ENCODE measurements at places on chromosomes 13 and 19.

DNA sequence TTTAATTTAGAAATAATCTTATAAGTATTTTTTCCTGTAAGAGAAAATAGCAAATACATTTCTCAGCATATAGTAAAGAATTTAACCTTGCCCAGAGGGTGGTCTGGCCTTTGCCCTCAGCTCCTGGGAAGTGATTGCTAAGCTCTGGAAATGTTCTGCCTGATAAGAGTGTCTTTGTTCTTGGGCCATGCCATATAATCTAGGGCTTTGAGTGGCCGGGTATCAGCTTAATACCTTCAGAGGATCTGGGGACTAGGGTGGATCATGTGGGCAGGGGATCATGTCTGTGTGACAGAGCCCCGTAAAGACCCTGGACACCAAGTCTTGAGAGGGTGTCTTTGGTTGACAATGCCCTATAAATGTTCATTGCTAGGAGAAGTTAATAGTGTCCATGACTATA is 1032.4 kb upstream of the MIR17HG start:
- no peak for DNase-seq

GRCh38 chr13:19645000-19645399 is 11.5 kb downstream of the MPHOSPH8 start:
- DNase-seq, result no peak

- no peak for DNase-seq
These were observed 4.5 kb downstream of the MAMSTR start for GRCh38 chr19:48714759-48715675.

DNA sequence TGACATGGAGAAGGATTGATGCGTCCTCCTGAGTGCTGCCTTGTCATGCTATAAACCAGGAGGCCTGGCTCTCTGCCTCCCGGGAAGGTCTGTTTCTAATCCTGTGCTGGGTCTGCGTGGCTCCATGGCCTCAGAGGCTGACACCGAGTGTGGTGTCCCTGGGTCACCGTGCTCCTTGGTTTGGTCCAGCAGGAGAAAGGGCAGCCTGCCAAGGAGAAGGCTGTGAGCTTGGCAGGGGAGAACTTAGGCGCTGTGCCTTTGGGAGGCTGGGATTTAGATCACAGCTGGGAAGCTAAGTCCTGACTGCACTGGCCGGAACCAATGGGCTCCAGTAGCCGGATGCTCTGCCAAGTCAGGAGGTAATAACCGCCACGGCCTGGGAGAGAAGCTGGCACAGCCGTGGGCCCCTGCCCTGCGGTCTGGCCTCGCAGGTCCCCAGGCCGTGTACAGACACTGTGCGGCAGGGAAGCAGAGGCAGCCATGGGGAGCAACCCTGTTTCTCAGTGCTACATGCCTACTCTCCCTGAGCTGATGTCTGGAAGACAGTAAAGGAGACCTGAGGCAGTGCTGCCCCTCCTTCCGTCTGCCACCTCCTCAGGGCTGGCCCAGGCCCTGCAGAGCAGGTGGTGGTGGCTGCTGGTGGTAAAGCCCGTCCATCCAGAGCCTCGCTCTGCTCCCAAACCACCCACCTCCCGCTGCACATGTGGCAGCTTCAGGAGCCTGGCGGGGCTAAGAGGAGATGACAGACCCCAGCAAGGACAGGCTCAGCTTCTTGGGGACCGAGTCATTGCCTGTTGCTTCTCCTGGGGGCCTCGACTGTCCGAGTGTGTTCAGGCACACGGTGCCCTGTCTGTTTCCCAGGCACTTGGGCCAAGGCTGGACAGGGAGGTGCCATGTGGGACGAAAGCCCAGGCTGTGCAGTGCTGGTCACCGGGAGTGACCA is 44.9 kb downstream of the C13orf46 start:
- DNase-seq, result no peak

DNA sequence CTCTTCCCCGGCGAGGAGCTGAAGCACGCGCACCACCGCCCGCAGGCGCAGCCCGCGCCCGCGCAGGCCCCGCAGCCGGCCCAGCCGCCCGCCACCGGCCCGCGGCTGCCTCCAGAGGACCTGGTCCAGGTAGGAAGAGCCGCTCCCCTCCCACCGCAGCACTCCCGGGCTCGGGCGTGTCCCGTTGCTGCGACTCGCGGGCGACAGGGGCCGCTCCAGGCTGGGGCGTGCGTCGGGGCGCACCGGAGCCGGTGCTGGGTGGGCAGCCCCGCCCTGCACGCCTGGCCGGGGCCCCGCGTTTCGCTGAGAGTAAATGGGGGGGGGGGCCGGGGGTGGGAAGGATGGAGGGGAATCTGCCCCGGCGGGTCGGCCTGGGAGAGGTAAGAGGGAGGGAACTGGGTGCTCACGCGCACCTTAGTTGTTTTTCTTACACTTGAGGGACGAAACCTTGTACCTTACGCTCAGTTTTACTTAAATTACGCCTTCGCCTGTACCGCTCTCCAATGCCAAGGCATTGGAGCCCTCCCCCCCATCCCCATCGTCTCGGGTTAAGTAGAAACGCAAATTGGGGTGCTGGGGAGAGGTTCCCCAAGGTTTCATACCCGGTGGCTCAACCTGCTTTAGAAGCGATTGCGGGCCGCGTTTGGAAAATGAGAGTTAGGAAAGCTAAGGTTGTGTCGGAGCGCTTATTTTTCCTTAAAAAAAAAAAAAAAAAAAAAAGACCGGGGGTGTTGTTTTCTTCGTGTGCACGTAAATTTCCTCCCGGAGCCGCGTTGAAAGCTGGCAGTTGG is 850 bp downstream of the KLF5 start:
- DNase-seq, result no peak

DNA sequence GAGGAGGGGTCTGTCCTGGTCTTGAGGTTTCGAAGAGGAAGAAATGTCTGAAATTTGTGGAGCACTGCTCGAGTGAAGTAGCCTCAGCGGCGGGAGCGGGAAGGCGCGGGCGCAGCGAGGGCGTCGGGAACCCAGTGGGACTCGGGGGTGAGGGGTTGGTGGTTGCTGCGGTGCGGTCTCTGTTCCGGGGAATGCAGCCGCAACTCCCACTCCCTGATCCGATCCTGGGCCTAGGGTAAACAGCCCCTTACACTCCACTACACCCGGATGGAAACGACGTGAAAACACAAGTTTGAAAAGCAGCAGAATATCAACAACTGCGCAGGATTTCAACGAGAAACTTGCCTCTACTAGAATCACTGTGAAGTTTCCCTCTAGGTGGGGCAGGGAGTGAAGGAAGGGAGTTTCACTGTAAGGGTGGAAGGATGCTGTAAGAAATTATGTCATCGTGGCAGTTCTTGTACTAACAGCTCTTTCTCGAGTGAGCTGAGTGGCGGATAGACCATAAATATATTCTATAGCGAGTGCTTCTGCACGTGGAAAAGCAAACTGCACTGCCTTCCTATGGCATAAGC is 2.0 kb upstream of the KLF12 start:
- DNase-seq, result no peak

DNA sequence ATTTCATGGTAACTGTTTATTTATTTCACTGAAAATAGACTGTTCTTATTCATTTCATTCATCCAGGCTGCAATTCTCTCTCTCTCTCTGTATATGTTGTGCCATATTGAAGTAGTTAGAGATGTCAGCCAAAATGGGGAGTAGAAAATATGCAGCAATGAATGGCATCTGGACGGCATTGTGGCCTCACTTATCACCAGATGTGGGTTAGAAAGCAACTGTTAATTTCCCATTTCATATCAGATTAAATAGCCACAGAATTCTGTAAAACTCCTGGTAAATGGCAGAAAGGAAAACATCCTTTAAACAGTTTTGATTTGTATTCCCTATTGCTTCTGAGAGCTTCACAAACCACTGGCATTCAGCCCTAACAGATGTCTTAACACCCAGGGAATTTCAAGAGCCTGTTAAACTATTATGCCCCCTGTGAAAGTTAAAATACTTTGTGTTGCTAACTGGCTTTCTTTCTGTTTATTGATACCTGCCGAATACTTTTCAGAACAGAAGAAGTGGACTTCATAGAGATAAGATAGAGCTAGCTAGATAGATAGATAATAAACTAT is 1763.3 kb upstream of the MIR17HG start:
- no peak for DNase-seq

- DNase-seq, result no peak
These were observed 28.3 kb upstream of the GARRE1 start for GRCh38 chr19:34226036-34226435.

GRCh38 chr19:12706332-12706718 is 9.9 kb upstream of the FBXW9 start:
- no peak for DNase-seq

GRCh38 chr13:73894995-73895571 is 239.1 kb downstream of the KLF12 start:
- no peak for DNase-seq

- DNase-seq, result no peak
These were observed 57.2 kb downstream of the WASF3 start for GRCh38 chr13:26614721-26615120.

GRCh38 chr13:62088165-62088564 is 672.5 kb upstream of the PCDH20 start:
- DNase-seq, result no peak

- no peak for DNase-seq
These were observed 380.6 kb downstream of the LIG4 start for GRCh38 chr13:107834717-107835116.
